Urinary bladder (tissue), 4 donors: ENCODE measurements at places on chromosomes 16 and 17. TPM values are rescaled to one million over a fixed set of nuclear protein-coding genes. Genes with fewer than 3 reads are reported as not detected.

ASIC2 gene
- total RNA-seq = 1.1 TPM

INO80E gene
- 22.3 TPM for total RNA-seq

ANKRD40CL gene
- not detected for total RNA-seq

MYH8 gene
- 69.6 TPM for total RNA-seq

FBXW10 gene
- not detected for total RNA-seq

MRM3 gene
- total RNA-seq = 9.9 TPM

ASGR1 gene
- total RNA-seq = 1.7 TPM

SGSH gene
- total RNA-seq = 8.4 TPM

CORO1A gene
- 9.6 TPM for total RNA-seq
